Heart left ventricle (tissue), 16 donors: ENCODE measurements at places on chromosomes 4 and X. TPM values are rescaled to one million over a fixed set of nuclear protein-coding genes. Genes with fewer than 3 reads are reported as not detected.

GRCh38 chrX:102669526-102669925 is 18.2 kb downstream of the GPRASP1 start:
- H3K27ac ChIP-seq, result no peak overlapping the region
- H3K36me3 ChIP-seq, result no peaks in the 10 kb centered on the region
- no peak for DNase-seq
- H3K27me3 ChIP-seq, result no peaks in the 10 kb centered on the region
- no peak overlapping the region for H3K4me3 ChIP-seq
- H3K4me1 ChIP-seq, result no peaks in the 10 kb centered on the region

GRCh38 chrX:54695816-54696487 is 102.1 kb downstream of the ITIH6 start:
- no peak for DNase-seq
- H3K4me1 ChIP-seq, result no peaks in the 10 kb centered on the region
- no peaks in the 10 kb centered on the region for H3K36me3 ChIP-seq
- no peak overlapping the region for H3K27ac ChIP-seq
- no peaks in the 10 kb centered on the region for H3K27me3 ChIP-seq

DNA sequence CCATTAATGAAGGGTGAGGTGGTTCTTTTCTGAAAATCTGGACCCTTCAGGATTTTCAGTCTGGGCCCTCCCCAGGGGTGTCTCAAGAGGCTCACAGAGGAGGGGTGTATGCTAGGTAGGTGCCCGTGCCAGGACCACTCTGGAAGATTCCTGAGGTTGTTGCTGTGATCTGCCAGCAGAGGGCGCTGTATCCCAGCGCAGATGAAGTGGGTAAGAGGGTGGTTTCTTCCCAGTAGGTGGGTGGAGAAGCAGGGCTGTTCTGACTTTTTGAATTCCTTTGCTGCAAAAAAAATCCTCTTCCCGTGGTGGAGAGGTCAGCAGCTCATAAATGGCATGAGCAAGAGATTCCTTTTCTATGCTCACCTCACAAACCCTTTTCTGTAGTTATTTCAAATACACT is 51.1 kb downstream of the SCML1 start:
- DNase-seq, result no peak
- no peak overlapping the region for H3K4me3 ChIP-seq
- H3K27me3 ChIP-seq, result no peaks in the 10 kb centered on the region
- no peaks in the 10 kb centered on the region for H3K4me1 ChIP-seq
- H3K27ac ChIP-seq, result no peak overlapping the region

- H3K4me3 ChIP-seq, result no peak overlapping the region
- no peak for DNase-seq
- H3K27me3 ChIP-seq, result no peaks in the 10 kb centered on the region
Observed at GRCh38 chrX:132266583-132267355, 47.5 kb upstream of the RAP2C start.

DNA sequence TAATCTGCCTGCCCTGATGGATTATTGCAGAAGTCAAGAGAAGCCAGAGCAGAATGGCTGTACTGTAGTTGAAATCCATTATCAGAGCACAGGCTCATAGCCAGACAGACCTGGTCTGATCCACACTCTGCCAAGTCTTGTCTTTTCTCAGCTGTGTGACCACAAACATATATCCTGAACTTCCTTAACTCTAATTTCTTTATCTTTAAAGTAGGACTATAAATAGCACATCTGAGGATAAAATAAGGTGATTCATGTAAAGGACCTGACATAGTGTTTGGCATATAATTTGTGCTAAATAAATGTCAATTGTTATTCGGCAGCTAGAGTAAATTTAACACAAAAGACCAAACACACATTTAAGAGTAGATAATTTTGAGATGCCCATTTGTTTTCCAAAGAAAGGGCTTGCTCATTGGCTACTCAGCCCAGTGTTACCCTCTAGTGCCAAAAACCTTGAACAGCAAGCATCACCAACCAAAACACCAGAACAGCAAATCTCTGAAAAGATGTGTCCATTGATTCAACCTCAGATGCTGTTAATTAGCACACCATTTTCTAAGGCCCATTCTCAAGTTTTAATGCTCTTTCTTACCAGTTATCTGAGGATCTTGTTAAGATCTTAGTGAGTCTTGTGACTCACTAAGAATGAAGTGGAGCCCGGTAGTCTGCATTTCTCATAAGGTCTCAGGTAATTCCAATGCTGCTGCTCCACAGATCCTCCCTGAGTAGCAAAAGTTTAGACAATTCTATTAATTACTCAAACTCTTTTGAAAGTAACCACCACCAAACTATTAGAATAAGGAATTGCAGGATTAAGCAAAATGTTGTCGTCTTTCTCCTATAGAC is 108.8 kb downstream of the HHIP start:
- no peaks in the 10 kb centered on the region for H3K27me3 ChIP-seq
- H3K4me1 ChIP-seq, result no peaks in the 10 kb centered on the region
- no peak overlapping the region for H3K27ac ChIP-seq
- no peak overlapping the region for H3K4me3 ChIP-seq
- no peaks in the 10 kb centered on the region for H3K36me3 ChIP-seq

DNA sequence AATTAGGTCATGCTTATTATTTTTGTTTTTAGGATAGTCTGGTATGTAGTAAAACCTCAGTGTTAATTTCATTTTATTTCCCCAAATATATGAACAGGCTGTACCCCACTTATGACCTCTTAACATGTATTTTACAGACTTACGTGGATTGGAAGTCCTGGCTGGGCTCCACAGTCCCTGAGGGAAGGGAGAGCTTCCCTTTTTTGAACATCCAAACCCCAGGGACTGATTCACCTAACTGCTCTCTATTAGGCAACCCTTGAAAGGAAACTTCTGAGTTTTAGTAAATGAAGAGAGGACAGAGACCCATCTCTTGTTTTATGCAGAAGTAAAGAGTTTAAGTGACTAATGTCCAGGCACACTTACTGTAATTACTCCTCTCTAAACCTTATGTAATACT is 233.1 kb upstream of the SPRY1 start:
- no peak overlapping the region for H3K4me3 ChIP-seq
- H3K27me3 ChIP-seq, result no peaks in the 10 kb centered on the region
- no peaks in the 10 kb centered on the region for H3K36me3 ChIP-seq
- no peaks in the 10 kb centered on the region for H3K4me1 ChIP-seq

DNA sequence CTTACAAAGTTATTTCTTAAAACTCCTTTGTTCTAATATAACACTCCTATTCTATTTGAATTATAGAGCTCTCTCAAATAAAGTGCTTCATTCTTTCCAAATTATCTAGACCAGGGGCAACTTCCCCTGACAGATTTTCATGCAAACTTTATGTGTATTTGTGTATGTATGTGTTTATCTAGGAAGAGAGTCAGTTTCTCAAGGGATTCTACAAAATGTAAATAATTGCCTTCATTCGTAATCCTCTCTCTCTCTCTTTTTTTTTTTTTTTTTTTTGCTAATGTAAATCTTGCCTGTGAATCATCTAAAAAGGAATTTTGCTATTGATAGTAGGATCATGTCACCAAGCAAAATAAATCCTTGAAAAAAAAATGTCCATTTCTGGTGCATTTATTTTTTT is 38.9 kb upstream of the RBPJ start:
- no peaks in the 10 kb centered on the region for H3K27me3 ChIP-seq
- no peak overlapping the region for H3K4me3 ChIP-seq
- H3K27ac ChIP-seq, result no peak overlapping the region
- no peaks in the 10 kb centered on the region for H3K36me3 ChIP-seq
- H3K4me1 ChIP-seq, result no peaks in the 10 kb centered on the region
- DNase-seq, result no peak

CA5B gene
- total RNA-seq, result 5.6 TPM

TMPRSS11F gene
- not detected for total RNA-seq

USP51 gene
- 0.38 TPM for total RNA-seq

CISD2 gene
- 9.0 TPM for total RNA-seq

UGT2B15 gene
- not detected for total RNA-seq
